ENCODE measurements at places on chromosomes 12 and 14.

- peak; percentile 95 for DNase-seq
These were observed 23.2 kb upstream of the ESRRB start for GRCh38 chr14:76352639-76353281.

DNA sequence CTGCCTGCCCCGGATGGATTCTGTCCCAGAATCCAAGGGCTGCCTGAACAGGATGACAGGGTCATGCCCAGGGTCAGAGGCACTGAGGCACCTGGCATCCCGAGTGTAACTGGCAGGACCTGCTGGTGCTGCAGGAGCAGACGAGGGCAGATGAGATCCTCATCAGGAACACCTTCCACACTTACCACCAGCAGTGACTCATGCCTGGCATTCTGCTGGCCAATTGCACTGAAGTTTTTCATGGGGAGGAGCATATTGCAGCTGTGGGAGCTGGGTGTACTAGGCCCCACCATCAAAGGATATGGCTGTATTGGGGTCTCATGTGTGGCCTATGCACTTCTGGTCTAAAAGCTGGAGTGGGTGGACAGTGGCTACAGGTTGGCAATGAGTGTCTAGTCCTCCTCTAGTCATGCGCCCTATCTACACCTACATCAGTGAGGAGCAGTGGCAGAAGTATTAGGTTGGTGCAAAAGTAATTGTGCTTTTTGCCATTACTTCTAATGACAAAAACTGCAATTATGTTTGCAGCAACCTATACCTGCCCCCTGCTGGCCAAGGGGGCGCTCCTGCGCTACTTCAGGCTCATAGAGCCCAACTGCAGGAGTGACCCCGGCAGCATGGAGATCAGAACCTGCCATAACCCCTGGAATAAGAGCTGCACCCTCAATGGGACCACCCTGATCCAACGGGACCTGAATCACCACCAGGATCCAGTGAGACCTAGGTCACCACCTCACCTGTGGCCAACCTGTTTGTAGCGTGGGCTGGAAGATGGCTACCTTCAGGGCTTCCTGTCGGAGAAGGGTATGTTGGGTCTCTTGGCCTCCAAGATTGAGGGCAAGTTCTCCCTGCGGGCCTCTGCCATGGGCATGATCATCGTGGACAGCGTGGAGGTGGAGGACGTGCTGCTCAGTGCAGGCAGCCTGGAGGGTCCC lies 8.0 kb upstream of the C12orf42 start:
- peak; percentile 46 for DNase-seq

GRCh38 chr14:82537831-82538230 lies 1004.2 kb upstream of the SEL1L start:
- DNase-seq = no peak

DNA sequence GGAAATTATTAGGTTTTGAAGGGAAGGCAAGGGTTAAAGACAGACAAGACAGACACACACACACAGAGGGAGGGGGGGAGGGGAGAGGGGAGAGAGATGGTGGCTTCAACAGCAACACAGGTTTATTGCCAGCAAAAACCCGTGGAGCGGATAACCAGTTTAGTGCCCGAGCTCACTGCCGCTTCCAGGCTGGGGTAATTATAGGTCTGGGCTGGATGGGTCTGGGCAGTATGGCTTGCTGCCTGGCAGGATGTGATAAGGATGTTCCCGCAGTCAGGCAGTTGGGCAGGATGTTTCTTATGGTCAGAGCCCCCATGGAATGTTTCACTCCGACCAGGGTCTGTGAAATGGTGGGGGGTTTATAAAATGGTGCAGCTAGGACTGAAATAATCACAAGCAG lies 4.4 kb upstream of the TDRD9 start:
- DNase-seq = no peak

GRCh38 chr12:92085040-92085735 lies 60.5 kb downstream of the BTG1 start:
- no peak for DNase-seq

DNA sequence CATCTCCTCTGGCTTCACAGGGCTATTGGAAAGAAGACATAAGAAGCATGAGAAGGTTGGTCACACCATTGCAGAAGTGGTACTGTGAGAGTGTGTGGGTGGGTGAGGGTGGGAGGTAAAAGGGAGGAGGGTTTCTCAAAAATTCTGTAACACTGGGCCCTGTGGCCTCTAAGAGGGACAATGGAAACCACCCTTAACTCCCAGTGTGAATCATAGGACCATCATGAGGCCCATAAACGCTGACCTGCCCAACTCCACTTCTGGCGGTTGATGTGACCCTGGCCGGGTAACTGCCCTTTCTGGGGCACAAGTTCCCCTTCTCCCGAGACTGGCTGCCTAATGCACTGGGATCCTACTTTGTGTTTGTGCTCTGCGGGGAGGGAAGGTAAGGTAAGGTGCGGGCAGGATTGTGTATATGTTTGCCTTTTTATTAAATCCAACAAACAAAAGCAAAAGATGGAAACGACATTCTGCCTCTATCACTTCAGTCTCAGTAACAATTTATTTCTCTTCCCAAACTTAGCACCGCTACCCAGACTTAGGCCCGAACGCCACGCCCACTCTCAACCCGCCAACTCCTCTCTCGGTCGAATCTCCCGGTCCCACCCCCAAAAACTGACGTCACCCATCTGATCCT lies 551 bp downstream of the METTL1 start:
- peak; percentile 88 for DNase-seq

DNA sequence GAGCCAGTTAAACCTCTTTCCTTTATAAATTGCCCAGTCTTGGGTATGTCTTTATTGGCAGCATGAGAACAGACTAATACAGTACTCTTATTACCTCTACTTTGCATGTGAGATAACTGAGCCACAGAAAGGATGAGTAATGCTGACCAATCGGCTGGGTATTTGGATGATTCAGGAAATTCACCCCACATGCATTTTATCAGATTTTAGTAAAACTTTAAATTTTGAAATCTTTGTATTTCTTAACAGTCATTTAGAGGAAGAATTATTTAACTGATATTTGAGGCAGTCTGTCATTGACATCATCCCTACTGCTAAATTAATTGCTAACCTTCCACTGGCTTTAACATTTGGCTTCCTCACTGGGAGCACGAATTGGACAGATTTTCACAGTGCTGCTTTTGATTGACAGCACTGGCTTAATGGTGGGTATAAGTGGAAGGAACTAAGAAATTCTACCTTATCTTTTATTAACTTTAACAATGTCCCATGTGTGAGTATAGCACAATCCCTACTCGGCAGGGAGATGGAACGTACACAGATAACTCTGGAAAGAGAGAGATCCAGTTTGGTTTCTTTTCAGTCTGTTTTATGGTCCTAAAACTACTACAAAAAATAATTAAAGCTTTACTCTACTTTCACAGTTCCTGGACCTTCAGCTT lies 261.0 kb downstream of the DACT1 start:
- DNase-seq = no peak

DNA sequence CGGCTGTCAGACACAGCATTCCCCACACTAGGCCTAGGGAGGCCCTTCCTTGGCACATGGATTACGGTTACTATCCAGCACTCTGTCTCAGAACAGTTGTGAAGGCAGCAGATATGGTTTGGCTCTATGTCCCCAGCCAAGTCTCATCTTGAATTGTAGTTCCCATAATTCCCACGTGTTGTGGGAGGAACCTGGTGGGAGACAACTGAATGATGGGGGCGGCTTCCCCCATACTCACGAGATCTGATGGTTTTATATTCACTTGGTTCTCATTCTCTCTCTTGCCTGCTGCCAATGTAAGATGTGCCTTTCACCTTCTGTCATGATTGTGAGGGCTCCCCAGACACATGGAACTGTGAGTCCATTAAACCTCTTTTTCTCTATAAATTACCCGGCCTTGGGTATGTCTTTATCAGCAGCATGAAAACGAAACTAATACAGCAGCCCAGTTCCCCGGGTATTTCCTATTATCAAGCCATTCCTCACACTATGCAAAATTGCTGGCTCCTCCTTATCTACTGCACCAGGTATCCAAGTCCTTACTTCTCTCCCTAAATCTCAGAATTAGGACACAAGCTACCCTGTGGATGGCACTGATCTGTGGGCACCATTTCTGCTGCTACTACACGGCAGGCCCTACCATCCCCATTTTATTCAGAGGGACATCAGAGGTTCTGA lies 33.3 kb downstream of the NT5DC3 start:
- no peak for DNase-seq

- no peak for DNase-seq
These were observed 115.7 kb downstream of the SAMD4A start for GRCh38 chr14:54682578-54682977.

DNA sequence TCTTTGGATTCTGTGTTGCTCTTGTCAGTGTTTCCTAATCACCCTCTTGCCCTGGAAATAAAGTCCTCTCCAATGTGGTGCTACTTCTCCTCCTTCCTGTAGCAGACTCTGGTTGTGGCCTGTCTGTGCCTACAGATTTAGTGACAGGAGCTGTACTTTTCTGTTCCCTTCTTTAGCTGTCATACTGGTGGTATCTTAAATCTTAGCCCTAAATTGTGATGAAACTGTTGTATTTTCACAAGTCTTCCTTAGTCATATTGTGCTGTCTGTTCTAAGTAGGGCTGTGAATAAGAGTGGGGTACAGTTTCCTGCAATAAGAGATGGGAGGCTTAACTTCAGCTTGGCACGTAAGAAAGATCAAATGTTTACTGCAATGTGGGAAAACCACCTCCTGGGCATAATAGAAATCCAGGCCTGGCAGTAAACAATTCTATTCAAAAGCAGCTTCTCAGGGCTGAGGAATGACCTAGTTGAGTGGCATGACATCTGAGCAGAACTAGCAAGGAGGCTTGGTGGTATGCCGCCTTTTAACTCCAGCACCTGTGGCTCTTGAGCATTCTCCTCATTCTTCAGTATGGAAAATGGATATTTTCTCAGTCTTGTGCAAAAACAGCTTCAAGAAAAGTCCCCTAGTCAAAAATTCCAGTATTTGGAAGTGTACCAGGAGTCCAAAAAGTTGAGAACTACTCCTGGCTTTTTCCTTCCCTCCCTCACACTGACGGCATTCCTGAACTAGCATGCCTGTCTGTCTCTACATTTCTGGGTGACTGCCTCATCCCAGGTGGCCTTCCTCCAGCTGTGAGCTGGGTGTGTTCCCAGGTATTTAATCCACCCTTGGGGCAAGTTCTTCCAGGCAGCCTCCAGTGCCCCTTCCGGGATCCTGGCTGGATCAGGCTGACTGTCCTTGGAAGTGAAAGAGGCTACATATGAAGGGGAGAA lies 19.5 kb downstream of the ANO6 start:
- no peak for DNase-seq

GRCh38 chr14:69325086-69325485 lies 65.1 kb downstream of the GALNT16 start:
- no peak for DNase-seq

- DNase-seq = peak; percentile 45
These were observed 55.3 kb downstream of the PSMA6 start for GRCh38 chr14:35347323-35348043.

- DNase-seq = peak; percentile 23
These were observed 1.2 kb downstream of the KHNYN start for GRCh38 chr14:24430682-24431568.

Data from nephron progenitor cell (in vitro differentiated cells).